Fibroblast of skin of left quadriceps (primary cell): ENCODE measurements at places on chromosomes 6 and 20.
A peak's percentile ranks its signal among the peaks of the same experiment; 100 is the strongest.

- DNase-seq: no peak
Measured at GRCh38 chr6:21227486-21227885, 366.1 kb upstream of the SOX4 start.

DNA sequence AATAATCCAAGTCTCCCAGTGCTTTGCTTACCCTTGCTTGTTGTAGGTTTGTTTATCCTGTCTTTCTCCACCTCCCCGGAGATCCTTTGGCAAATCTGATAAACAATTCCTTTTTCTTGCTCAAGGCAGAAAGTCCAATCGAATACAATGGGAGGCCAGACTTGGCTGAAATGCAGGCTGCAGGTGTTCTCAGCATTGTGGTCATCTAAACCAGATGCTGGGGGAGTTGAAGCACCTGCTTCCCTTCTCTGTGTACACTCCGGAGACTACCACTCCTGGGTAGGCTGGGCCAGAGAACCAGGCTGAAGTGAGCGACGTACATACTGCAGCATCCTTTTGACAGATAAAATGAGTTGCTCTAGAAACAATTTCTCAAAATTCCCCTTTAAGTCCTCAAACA, 82.6 kb upstream of the PREP start:
- DNase-seq: no peak

DNA sequence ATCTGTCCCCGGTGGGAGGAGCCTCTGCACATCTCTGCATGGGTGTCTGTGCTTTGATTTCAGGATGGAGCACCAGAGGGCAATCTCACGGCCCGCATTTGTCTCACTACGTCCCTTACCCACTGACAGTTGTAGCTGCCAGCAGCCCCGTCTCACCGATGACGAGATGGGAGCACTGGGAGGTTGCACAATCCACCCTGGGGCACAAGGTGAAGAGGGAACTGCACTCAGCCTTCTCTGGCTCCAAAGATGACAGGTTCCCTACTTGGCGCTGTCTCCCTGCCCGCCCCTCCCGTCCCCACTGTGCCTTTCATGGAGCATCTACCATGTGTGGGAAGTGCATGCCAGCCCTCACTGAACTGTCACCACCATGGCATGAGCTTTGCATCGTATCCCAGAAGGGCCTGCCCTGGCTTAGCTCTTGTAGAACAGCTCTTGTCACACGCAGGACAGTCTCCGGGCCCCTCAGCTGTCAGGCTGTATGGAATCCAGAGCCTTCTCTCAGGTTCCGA, 99.9 kb upstream of the PMEPA1 start:
- no peak for DNase-seq

GRCh38 chr6:132643547-132643946, 15.4 kb downstream of the TAAR1 start:
- DNase-seq: no peak

GRCh38 chr6:145151624-145152023, 583.7 kb downstream of the EPM2A start:
- no peak for DNase-seq

GRCh38 chr6:100617633-100618350, 153.1 kb upstream of the SIM1 start:
- no peak for DNase-seq

- DNase-seq: no peak
Measured at GRCh38 chr20:5789827-5790226, 39.6 kb downstream of the SHLD1 start.

GRCh38 chr6:156866220-156867015, 89.2 kb downstream of the ARID1B start:
- peak; percentile 59 for DNase-seq

- no peak for DNase-seq
Measured at GRCh38 chr6:140609956-140610355, 1235.5 kb upstream of the CITED2 start.

- no peak for DNase-seq
Measured at GRCh38 chr20:51531141-51531710, 11.3 kb downstream of the NFATC2 start.

- DNase-seq: no peak
Measured at GRCh38 chr20:58216334-58216733, 12.1 kb downstream of the ANKRD60 start.

DNA sequence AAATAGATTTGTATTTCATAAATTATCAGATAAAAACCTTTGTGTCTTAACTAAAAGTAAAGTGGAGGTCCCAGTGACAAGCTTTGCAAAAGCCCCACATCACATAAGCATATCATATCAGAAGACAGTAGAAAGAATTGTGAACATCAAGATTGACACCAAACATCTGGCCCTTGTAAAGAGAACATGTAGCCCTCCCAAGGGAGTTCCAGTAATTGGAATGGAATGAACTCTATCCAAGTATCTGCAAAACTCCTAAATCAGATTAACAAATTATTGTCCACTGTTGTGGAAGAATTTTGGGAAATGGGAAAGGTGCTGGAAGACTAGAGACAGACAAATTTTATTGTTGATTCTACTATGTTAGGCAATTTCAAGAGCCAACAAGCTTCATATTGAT, 268.8 kb downstream of the KCNQ5 start:
- peak; percentile 48 for DNase-seq

GRCh38 chr20:50274570-50275430, 84.2 kb downstream of the CEBPB start:
- no peak for DNase-seq

DNA sequence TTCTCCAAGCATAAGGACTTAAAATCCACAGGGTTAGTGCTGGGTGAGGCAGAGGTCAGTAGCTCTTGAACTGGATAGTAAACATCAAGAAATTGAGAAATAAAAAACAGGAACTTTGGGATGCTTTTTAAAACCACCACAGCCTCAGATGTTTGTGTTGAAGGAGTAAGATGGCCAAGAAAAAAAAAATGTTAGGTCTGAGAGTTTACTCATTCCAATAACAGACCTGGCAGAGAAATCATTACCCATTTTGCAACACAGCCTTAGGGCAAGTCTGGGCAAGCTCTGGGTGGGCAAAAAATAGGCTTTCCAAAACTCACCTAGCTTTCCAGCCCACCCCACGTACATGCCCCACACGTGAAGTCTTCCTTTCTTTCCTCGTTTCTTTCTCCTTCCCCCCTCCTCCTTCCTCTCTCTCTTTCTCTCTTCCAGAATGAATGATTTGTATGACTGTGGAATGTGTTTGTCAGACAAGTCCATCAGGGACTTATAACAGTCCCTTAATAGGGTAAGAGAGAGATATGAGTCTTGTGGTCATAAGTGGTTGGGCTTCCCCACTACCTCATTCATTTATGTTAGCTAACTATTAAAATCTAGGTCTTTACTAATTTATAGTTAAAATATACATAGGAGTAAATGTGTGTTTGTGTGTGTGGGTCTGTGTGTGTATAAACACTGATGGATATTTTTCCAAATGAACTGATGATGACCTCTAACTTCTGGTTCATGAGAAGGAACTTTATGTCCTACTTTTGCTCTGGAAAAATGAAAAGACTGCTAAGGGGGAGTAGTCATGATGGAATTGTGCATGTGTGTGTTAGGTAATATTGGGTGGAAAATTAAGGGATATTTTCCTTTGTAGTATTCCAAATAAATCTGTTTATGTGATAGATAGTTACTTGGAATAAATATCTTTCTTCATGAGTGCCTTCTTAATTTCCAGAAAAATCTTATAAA, 18.0 kb upstream of the DSE start:
- no peak for DNase-seq

DNA sequence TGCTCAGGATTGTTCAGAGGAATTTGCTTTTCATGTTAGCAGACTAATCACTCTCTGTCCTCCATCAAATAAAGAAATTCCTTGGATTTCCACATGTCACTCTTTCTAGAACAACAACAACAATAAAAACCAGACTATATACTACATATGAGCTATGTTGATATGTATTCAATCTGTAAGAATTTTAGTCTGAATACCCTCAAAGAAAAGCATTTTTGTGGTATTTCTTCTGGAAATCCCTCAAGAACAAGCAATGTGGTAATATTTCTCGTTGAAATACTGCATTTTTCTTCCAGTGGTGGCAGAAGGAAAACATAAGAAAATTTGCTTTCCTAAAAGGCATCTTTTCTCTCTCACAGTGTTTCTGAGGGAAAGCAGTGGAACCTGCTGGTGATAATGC, 312.6 kb upstream of the RSPO3 start:
- DNase-seq: peak; percentile 39

GRCh38 chr6:105161421-105161820, 18.4 kb downstream of the POPDC3 start:
- DNase-seq: no peak

DNA sequence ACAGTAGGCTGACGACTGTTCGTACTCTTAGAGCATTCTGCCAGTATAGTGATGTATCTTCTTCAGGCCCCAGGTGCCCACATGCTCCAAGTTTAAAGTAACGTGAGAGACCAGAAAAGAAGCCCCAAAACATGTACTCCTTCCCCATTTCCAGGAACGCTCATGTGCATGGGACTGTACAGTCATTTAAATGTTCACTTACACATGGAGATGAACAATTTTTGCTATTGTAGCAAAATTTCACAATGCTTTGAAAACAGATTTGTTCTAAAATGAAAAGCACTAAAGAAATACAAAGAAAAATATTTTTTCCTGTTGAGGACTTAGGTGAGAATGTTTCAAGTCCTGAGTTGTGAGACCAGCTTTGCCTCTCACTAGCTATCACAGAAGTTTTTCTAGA, 269.3 kb upstream of the PRDM1 start:
- DNase-seq: no peak

DNA sequence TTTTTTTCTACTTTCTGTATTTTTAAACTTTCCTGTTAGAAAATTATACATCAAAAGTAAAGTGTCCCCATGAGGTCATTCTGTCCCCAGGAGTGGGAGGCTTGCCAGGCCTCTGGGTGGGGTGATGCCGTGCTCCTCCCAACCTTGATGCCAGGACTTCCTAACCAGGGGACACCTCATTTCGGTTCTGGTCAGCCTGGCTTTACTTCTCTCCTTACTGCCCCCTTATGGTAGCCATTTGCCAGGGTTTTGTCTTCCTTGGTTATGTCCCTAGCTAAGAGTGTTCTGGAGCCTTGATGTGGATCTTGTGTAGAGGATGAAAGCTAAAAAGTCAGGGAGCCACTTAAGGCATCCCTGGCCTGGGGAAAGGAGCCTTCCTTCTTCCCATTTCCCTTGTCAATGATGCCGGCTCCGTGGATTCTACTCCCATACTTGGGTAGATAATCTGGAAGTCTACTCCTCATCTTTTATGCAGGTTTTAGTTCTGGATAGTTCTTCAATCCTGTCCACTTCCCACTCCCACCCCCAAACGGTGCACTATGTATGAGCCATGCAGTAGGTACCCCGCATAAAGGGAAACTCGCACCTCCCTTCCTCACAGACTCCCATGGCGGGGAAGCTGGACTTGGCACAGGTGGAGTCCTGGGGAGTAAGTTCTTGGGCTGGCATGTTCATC, 164.1 kb upstream of the SALL4 start:
- DNase-seq: no peak
